ENCODE measurements at places on chromosomes 12 and 14.

GRCh38 chr12:10737249-10737648, 14.1 kb upstream of the YBX3 start:
- no peak for DNase-seq

- no peak for DNase-seq
Measured at GRCh38 chr14:28765169-28765830, 1.3 kb upstream of the FOXG1 start.

DNA sequence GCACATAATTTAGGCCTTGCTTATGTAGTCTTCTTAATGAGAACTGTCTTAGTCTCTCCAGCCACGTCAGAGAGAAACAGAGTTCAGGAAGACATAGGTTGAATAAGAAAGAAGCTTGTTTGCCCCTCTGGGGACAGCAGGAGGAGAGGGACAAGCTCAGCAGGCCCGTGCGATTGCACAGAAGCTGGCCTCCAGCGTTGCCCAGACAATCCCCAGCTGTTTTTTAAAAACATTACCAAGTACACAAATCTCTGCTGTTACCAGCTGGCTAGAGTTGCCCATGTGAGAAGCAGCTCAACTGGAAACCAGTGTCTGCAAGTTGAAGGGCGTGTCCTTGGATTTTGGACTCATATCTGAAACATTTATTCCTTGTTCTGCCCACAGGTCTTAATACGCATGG, 232.6 kb downstream of the EFCAB11 start:
- no peak for DNase-seq

DNA sequence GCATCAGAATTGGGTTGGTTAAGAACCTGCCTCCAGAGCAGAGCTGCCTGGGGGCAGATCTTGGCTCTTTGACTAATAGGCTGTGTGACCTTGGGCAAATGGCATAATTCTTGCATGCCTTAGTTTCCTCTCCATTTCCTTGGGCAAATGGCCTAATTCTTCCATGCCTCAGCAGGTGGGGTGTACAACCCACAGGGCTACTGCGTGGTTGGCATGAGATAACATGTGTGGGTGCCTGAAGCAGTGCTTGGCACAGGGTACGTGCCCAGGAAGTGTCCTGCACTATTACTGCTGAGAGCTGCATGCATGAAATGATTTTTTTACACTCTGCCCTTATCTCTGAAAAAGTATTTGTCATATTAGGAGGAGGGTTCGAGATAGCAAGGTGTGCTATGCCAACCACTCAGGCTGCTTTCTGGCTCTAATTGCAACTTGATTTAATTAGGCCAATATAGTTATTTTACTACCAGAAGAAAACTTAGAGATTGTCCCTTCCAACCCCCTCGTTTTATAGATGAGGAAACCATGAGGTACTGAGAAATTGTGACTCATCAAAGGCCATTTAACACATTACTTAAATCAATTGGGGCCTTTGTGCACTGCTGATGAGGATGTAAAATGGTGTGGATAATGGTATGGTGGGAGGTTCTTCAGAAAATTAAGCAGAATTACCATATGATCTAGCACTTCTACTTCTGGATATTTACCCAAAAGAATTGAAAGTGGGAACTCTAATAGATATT, 161.6 kb upstream of the HIF1A start:
- DNase-seq = no peak

- no peak for DNase-seq
Measured at GRCh38 chr12:93402333-93403311, 24.9 kb downstream of the NUDT4 start.

DNA sequence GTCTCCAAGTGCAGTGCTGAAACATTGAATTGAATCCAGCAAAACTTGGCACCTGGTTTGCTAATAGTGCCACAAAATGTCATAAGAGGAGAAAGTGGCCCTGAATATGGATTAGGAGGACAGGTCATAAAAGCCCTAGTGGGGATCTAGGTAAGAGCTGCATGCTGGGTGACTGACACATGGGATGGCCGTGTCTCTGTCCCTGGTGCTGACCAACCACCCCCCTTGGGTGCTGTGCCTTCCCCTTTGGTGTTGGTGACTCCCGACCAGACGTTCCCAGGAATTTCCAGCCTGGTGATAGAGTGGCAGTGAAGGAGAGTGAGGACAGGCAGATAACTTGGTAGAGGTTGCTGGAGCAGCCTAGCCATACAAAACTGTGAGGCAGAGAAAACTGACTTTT, 142.8 kb downstream of the VRK1 start:
- no peak for DNase-seq

- no peak for DNase-seq
Measured at GRCh38 chr14:91947475-91948184, at the start of gene FBLN5. TSS of gene FBLN5 (minus strand) at chr14:91947694. CDS start at chr14:91947229, 465 bp downstream.

GRCh38 chr12:85281636-85282312, 1.8 kb downstream of the ALX1 start:
- DNase-seq = no peak

DNA sequence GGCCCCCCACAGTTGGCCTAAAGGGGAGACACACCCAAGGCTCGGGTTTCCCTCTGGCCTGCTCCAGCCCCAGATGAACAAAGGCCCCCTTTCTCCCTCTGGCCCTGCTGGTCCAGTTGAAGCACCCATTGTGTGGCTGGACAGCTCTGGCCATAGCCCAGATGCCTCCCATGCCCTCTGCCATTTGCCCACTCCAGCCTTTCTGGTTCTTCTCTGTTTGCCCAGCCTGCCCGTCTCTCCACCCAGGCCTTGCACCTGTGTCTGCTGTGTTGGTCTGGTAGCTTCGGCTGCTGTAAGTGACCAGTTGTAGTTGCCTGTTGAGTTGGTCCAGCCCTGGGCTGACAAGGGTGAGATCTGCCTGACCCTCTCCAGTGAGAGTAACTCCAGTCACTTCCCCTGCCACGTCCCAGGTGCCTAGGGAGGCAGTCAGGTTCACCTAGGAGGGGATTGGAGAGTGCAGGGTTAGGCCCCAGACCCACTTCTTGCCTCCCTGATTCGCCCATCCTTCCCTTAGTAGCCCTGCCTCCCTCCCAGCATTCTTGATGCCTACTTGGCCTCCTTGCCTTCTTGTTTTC, 3.0 kb downstream of the B4GALNT1 start:
- DNase-seq = no peak

GRCh38 chr12:15468911-15469310, 146.6 kb downstream of the PTPRO start:
- no peak for DNase-seq

DNA sequence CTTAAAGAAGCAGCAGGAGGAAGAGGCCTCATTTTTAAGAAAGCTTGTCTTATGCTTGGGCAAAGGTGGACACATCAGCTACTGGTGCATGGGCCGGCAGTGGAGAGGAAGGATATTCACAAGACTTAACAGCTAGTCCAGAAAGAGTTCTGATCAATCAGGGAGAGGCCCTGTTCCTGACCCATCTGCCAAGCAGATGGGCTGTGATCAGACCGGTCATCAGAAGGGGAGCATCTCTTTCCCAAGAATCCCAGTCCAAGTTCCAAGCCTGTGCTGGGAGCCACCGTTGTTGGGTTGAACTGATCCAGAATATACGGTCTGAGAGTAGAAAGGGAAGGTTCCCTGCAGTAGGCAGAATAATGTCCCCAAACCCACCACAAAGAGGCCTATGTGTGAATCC, 32.7 kb upstream of the SOCS2 start:
- DNase-seq = no peak

GRCh38 chr12:47082796-47083621, 3.2 kb upstream of the AMIGO2 start:
- DNase-seq = no peak

- no peak for DNase-seq
Measured at GRCh38 chr12:113684908-113685782, 213.5 kb upstream of the LHX5 start.

DNA sequence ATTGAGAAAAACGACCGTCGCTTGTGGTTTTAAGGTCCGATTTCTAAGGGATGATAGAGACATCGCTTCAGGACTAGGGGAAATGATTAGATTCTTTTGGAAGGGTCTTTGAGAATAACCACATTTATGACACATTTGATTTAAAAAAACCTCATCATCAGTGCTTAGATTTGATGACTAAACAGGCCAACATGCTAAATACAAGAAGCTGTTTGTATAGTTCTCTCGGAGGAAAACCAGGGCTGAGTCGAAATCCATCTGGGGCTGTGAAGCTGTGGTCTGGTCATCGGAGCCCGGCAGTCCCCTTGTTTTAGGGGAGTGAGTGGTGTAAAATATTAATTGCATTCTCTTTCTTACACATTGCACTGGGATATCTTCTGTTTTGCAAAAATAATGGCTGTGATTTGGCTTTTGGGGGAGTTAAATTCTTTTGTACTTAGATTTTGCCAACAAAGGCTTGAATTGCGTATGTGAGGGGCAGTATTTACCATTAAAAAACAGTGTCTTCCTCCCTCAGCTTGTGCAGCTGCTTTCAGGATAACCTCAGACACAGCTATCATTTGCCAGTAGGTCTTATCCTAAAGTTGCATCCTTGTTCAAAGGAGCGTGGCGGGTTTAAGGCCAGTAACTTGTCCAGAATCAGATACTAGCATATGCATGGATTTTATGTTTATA, 550 bp downstream of the GNG2 start:
- no peak for DNase-seq

- no peak for DNase-seq
Measured at GRCh38 chr12:3168223-3169221, 91.3 kb downstream of the TSPAN9 start.

DNA sequence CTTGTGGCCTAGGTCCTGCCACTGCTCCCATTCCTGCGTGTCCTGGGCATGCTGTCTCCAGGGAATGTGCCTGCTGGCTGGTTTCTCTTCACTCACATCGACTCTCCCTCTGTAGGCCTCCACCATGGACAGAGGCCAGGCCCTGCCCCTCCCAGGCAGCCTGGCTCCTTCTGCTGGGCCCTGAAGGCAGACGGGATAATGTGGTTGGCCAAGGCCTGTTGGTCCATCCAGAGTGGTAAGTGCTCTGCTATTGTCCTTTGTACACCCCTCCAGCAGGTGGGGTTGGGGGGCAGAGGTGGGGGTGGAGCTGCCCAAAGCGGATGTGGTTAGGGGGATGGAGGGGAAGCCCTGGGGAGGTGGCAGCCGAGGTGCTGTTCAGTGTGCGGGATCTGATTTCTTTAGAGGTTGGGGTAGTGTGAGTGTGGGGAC, 9.5 kb upstream of the NR4A1 start:
- no peak for DNase-seq

DNA sequence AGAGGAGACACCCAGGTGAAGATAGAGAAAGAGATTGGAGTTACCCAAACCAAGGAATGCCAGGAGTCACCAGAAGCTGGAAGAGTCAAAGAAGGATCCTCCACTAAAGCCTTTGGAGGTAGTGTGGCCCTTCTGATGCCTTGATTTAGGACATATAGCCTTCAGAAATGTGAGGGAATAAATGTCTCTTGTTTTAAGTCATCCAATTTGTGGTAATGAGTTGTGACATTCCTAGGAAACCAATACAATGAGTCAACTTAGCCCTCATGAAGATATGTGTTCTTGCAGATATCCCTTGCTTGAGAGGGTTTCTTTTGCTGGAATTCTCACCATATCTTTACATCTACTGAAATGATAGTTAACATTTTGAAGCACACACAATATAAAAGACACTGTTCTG, 58.8 kb downstream of the CCER1 start:
- no peak for DNase-seq

GRCh38 chr12:87233671-87234070, 795.5 kb downstream of the C12orf50 start:
- no peak for DNase-seq

DNA sequence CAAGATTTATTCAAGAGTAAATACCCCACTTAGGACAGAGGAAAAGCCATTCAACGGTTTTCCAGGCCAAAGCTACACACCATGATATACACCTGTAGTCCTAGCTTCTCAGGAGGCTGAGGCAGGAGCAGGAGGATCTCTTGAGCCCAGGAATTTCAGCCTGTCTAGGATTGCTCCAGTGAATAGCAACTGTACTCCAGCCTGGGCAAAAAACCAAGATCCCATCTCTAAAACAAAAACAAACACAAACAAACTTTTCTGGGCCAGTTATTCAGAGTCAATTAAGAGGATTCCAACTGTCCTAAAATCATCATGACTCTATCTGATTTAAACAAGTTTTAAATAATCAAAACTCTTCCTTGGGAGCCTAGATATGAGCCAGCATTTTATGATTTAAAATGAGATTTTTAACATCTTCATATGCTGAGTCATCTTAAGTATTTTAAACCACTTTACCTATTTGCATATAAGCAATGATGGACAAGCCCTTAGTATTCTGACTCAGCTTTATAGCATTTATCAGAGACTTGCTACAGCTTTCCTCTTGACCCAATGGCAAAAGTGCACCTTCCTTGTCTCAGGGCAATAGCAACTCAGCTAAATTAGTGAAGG, 77.1 kb downstream of the KCNMB4 start:
- DNase-seq = no peak

DNA sequence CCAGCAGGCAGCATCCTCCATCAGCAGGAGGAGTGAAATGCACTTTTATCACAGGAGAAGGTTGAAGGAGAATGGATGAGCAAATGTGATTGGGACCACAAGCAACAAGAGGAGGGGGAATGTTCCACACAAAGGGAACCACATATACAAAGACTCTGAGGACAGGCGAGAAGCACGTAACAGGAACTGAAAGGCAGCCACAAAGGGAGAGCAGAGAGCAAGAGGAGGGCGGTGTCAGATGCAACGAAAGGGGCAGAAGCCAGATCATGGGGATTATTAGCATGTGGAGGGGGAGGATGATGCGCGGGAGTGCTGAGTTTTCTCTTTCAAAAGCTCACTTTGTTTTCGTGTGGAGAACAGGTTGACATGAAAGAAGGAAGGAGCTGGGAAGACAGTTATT, 241.1 kb downstream of the SPTSSA start:
- no peak for DNase-seq

- no peak for DNase-seq
Measured at GRCh38 chr12:72828662-72829324, 556.6 kb downstream of the TRHDE start.

GRCh38 chr12:82688035-82688501, 1.4 kb downstream of the TMTC2 start:
- DNase-seq = no peak

DNA sequence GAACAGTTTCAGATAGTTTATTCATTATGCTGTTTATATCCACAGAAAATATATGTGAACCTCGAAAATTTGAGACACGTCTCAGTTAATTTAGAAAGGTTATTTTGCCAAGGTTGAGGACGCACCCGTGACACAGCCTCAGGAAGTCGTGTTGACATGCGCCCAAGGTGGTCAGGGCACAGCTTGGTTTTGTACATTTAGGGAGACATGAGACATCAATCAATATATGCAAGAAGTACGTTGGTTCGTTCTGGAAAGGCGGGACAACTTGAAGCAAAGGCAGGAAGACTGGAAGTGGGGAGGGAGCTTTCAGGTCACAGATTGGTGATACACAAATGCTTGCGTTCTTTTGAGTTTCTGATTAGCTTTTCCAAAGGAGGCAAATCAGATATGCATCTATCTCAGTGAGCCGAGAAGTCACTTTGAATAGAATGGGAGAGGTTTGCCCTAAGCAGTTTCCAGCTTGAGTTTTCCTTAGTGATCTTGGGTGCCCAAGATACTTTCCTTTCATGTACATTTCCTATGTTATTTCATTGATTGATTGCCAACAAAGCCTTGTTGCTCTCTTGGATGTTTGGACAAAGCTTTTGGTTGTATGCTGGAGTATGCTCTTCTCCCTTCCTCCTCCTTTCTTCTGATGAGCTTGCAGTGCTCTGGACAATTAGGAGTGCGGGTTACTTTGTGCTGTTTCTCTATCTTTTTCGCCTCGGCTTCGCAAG, 3.2 kb downstream of the SNAPC1 start:
- DNase-seq = no peak
